Globus pallidus (tissue), 1 donor: ENCODE measurements at places on chromosomes 6 and 20.
A peak's percentile ranks its signal among the peaks of the same experiment; 100 is the strongest.

- no peak for DNase-seq
These were observed 3.5 kb downstream of the TUBB1 start for GRCh38 chr20:59022754-59023153.

DNA sequence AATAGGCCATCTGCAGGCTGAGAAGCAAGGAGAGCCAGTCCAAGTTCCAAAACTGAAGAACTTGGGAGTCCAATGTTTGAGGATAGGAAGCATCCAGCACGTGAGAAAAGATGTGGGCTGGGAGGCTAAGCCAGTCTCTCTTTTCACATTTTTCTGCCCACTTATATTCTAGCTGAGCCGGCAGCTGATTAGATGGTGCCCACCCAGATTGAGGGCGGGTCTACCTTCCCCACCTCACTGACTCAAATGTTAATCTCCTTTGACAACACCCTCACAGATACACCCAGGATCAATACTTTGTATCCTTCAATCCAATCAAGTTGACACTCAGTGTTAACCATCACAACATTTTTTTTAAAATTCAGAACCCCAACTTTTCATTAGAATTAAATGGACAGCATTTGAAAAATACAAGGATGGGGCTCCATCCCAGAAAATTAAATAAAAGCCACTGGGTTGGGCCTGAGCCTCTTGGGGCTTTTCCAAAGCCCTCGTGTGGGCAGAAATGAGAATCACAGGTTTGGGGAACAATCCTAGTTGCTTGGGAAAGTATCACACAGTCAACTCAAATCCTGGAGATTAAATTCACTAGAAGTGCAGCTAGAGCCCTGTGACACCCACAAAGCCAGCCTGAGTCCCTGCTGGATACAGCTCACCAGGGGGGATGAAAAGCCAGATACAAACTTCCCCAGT lies 2.2 kb downstream of the CLDN20 start:
- DNase-seq: no peak

- DNase-seq: no peak
These were observed 208.8 kb downstream of the TFAP2B start for GRCh38 chr6:51027283-51028065.

DNA sequence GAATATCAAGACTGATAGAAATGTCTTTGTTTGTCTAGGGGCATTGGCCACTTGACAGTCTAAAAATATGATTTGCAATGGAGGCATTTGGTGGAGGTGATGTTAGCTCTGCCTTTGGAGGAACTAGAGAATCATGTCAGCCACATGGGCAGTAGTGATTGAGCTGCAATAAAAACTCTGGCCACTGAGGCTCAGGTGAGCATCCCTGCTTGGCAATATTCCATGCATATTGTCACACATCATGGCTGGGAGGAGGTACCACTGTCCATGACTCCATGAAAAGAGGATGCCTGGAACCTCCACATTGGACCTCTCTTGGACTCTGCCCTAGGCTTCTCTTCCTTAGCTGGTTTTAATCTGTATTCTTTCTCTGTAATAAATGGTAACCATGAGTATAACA lies 10.6 kb upstream of the CD83 start:
- DNase-seq: no peak

DNA sequence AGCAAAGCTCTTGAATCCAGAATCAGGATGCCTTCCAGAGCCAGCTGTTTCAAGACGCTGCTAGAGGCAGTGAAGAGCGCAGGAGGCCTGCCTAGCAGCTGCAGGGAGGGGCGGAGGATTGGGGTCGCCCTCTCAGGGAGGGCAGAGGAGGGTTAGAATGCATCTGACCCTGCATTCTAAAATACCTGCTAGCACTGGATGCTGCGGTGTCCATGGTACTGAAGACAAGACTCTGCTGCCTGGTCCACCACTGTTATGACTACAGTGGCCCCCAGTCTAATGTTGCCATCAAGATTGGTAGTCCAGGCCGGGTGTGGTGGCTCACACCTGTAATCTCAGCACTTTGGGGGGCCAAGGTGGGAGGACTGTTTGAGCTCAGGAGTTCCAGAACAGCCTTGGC lies 193.7 kb upstream of the PROKR2 start:
- no peak for DNase-seq

DNA sequence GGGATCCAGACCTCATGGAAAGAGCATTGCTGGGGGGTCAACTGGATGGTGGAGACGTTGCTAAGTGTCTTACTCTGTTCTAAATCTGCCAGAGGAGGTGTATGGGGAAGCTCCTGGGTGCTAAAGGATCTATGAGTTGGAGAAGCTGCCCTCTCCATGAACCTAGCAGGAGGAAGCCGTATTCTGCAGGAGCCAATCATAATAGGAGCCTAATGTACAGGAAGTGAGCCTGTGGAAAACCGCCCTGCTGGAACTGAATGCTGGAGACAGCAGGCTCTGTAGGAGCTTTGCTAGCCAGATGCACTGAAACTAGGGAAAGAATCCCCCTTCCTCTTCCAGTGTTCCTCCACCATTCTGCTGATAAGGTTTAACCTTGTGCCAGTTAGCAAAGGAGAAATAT lies 10.9 kb downstream of the CASP8AP2 start:
- DNase-seq: no peak

- DNase-seq: peak; percentile 94
These were observed at the start of gene TFEB for GRCh38 chr6:41735427-41736185. Gene TFEB (minus strand): TSS chr6:41735608. CDS start chr6:41691213, 44,395 bp downstream.
